ENCODE measurements at places on chromosomes 16 and 17. TPM values are rescaled to one million over a fixed set of nuclear protein-coding genes. Genes with fewer than 3 reads are reported as not detected.

The TBX6 gene
- polyA plus RNA-seq = 0.05 TPM

The SLC12A3 gene
- 0.02 TPM for polyA plus RNA-seq

DNA sequence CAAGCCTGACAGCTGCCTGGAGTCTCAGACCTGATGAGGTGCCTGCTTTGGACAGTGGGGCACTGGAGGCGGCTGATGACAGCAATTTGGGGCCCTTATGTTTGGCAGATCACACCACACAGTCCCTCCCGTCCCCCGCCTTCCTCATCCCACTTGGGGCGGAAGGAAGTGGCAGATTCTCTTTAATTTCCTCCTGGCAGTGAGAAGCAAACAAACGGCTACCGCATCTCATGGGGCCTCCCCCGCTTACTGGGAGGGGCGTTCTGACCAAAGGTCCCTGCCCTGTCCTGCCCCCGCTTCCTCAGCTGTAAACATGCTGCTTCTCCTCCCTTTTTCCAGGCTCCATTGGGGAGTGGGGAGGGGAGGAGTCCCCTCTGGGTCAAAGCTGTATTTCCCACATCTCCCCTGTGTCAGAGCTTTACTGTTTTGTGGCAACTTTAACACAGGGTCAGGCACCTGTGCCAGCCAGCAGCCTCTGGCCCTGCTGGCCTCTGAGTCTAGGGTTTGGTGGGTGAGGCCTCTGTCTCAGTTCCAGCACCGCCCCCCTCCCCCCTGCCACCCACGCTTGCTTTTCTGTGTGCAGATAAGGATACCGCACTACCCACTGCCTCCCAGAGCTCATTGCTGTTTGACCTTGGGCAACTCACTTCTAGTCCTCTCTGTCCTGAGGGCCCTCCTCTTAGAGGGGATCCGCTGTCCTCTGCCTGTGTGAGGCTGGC is 5.4 kb upstream of the NFATC3 start:
- no peak for DNase-seq

DNA sequence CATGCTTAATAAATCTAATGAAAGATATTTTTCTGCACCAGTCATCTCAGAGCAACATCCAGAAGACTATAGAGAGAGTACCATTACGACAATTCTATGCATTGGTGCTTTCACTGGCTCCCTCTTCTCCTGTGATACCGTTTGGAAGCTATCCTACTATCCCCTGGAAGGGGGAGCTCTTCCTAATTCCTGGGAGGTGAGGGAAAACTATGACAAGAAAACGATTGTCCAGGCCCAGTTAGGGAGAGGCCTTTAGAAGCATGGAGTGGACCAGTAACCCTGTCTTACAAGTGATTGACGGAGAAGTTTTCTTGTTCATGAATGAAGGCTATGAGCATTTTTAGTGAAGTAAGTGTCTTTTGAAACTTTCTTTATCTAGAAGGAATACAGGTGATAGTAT is 150.2 kb downstream of the TANC2 start:
- DNase-seq = no peak
